ENCODE measurements at places on chromosomes 2 and 18.

DNA sequence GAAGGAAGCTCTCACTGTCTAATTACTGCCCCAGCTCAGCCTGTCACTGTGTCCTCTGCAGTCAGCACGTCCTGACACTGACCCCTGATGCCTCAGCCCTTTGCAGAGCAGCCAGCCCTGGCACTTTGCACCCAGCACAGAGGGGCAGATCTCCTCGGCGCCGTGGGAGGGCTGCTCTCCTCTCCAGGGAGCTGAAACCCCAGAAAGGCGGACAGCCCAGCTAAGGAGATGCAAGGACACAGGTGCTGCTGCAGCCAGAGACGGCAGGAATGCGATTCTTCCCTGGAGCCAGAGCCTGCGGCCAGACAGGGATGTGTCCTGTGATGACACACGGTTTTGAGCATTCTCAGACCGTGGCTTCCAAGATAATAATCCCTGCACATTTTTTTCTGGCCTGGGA lies 34.5 kb upstream of the SIX3 start:
- no peak for DNase-seq

DNA sequence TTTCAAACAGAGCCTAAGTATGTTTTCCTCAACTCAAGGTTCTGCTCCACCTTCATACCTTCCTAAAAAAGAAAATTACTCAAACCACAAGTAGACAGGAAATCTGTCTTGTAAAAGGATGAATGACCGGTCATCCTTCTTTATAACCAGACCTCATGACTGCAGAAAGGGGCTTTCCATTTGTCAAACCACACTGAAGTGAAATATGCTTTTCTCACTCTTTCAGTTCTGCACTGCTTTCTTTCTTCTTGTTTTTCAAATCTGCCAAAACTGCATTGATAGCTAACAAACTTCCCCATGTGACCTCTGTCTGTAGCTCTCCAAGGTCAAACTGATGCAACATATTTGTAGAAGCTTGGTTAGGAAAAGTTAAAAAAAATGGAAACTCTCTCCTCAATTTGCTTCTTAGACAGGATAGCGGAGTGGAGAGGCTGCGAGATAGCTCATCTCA lies 308.9 kb upstream of the CCDC68 start:
- DNase-seq: no peak

- no peak for DNase-seq
These were observed 561.9 kb downstream of the ARHGAP15 start for GRCh38 chr2:143691121-143691520.

GRCh38 chr18:63233334-63233733 lies 86.2 kb downstream of the BCL2 start:
- no peak for DNase-seq

DNA sequence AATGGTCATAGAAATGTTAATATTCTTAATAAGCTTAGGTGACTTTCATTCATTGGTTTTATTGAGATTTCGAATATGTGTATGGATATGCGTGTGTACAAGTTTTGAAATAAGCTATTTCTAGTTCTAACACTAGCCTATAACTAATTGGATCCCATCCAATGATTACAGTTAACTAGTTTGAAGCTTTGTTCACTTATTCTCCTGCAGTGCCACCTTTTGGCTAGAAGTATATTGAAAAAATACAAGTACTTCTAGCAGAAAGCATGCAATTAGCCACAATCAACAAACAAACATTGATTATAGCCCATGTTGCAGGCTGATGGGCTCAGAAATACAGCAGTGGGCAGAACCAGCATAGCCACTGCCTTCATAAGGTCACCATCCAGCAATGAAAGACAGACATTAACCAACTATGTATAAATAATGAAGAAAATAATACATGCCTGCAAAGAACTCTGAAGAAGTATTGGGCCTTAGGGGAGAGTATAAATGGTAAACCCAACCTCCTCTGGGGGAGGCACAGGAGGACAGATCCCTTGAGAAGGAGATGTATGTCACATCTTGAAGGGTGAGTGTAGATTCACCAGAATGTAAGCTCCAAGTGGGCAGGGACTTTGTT lies 5.1 kb upstream of the PIEZO2 start:
- peak; percentile 67 for DNase-seq

- DNase-seq: no peak
These were observed 48.1 kb downstream of the NUP35 start for GRCh38 chr2:183172220-183172887.
